ENCODE measurements at places on chromosomes 12 and 14. TPM values are rescaled to one million over a fixed set of nuclear protein-coding genes. Genes with fewer than 3 reads are reported as not detected.

- DNase-seq, result peak; percentile 100
Measured at GRCh38 chr12:58425481-58426392, 484.4 kb downstream of the ATP23 start.

Gene SRRM4
- under 0.01 TPM for total RNA-seq

Gene RD3L
- not detected for total RNA-seq

- peak; percentile 46 for DNase-seq
Measured at GRCh38 chr12:75103822-75104221, 105.8 kb downstream of the KCNC2 start.

Gene MMP19
- total RNA-seq, result 2.6 TPM

Gene ASCL1
- not detected for total RNA-seq

GRCh38 chr12:72338437-72338836 is 66.3 kb downstream of the TRHDE start:
- DNase-seq, result no peak

Gene PPM1H
- total RNA-seq, result 27.1 TPM

Gene A2M
- 2.8 TPM for total RNA-seq

DNA sequence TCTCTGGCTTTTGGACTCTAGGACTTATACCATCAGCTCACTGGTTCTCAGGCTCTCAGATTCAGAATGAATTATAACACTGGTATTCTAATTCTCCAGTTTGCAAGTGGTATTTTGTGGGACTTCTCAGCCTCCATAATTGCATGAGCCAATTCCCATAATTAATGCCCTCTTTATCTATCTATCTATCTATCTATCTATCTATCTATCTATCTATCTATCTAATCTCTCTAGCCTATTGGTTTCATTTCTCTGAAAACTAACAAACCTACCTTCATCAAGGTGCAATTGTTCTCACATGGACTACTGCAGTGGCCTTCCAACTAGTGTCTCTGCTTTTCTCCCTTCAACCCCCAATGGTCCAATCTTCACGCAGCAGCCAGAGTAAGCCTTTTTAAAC is 507.4 kb downstream of the ETNK1 start:
- no peak for DNase-seq

DNA sequence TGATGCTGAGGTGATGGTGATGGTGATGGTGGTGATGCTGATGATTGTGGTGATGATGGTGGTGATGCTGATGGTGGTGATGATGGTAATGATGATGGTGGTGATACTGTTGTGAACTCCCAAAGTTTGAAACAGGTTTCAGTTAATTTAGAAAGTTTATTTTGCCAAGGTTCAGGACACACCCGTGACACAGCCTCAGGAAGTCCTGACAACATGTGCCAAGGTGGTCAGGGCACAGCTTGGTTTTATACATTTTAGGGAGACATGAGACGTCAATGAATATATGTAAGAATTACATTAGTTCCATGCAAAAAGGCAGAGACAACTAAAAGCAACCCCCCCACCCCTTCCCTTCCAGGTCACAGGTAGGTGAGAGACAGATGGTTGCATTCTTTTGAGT is 112.8 kb upstream of the EVL start:
- no peak for DNase-seq

- no peak for DNase-seq
Measured at GRCh38 chr14:78173346-78174035, 3.3 kb downstream of the NRXN3 start.

GRCh38 chr12:122846622-122847515 is 11.6 kb downstream of the HIP1R start:
- DNase-seq, result no peak

- no peak for DNase-seq
Measured at GRCh38 chr14:71430678-71431376, 501.4 kb upstream of the RGS6 start.

Gene PIANP
- 0.15 TPM for total RNA-seq

- DNase-seq, result no peak
Measured at GRCh38 chr14:86897704-86898513, 1095.1 kb downstream of the GALC start.

GRCh38 chr12:62900686-62901272 is 34.2 kb downstream of the PPM1H start:
- no peak for DNase-seq

GRCh38 chr14:51473351-51473750 is 178.4 kb upstream of the FRMD6 start:
- DNase-seq, result no peak

- DNase-seq, result no peak
Measured at GRCh38 chr12:45427042-45427441, 211.1 kb downstream of the ANO6 start.

DNA sequence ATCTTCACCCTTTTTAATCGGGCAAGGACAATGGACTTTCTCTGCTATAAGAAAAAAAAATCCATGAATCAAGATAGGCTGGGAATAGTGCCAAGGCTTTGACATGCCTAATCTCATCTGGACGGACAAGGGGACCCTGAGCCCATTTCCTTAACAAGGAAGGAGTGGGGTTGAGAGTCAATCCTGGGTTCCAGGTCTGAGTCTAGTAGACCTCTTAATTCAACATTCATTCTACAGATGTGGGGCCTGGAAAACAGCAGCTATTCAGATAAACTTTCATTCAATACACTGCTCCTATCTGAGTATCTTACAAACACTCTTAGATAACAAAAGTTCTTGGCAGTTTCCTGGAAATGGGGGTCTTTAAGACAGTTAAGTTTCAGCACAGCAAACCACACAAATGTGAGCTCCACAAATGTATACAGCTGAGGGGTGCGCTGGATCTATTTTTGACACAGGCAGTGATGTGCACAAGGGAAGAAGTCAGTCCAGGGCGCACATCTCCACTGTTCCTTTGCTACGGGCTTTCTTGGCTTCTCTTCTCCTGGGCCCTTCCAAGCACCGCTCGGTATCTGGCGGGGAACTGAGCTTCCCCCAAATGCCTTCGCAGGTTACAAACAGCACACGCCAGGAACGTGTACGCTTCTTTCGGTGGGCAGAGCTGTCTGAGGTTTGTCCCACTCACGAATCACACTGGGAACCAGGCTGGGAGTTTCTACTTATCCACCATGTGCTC is 82.2 kb upstream of the GPR68 start:
- DNase-seq, result no peak

Gene SETD3
- 96.7 TPM for total RNA-seq

DNA sequence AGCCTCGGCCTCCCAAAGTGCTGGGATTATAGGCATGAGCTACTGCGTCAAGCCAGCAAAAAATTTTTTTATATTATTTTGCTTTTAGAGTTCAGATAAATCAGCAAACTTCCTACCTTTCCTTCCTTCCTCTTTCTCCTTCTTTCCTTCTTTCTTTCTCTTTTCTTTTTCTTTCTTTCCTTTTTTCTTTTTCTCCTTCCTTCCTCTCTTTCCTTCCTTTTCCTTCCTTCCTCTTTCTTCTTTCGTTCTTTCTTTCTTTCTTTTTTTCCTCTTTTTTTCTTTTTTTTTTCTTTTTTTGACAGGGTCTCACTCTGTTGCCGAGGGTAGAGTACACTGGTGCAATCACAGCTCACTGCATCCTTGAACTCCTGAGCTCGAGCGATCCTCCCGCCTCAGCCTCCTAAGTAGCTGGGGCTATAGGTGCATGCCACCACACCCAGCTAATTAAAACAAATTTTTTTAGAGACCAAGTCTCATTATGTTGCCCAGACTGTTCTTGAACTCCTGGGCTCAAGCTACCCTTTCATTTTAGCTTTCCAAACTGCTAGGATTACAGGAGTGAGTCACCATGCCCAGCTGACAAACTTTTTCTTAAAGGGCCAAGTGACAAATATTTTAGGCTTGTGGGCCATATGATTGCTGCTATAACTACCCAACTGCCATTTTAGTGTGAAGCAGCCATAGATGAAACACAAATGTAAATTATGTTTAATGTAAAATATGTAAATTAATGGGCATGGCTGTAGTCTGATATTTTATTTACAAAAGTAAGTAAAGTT is 7.1 kb upstream of the WASHC4 start:
- peak; percentile 68 for DNase-seq

Gene APOF
- total RNA-seq, result not detected

Gene VEZT
- 156 TPM for total RNA-seq

DNA sequence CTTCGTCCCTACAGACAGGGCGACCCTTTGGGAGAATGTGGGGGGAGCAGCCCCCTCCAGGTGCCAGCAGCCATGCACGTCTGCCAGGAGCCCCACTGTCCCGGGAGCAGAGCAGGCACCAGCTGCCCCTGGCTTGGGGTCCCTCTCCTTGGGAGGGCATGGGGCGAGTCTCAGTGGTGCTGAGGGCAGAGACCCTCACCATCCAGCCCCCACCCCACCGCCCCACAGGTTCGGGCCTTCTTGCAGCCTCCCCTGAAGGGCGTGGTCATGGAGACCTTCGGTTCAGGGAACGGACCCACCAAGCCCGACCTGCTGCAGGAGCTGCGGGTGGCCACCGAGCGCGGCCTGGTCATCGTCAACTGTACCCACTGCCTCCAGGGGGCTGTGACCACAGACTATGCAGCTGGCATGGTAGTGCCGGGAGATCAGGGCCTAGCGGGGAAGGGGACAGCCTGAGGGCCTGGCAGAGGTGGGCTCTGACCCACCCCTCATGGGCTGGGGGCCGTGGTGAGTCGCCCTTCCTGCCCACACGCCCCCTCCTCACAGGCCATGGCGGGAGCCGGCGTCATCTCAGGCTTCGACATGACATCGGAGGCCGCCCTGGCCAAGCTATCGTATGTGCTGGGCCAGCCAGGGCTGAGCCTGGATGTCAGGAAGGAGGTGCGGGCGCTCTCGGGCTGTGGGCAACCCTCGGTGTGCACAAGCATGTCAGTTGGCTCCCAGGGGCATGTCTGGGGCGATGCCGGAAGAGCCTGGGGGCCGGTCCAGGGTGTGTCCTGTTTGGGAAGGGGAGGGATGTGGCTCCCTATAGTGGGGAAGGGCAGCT is 18.8 kb downstream of the ASPG start:
- no peak for DNase-seq

GRCh38 chr12:108341854-108342847 is 3.0 kb upstream of the CMKLR1 start:
- DNase-seq, result no peak

Gene LRFN5
- total RNA-seq, result 0.69 TPM

DNA sequence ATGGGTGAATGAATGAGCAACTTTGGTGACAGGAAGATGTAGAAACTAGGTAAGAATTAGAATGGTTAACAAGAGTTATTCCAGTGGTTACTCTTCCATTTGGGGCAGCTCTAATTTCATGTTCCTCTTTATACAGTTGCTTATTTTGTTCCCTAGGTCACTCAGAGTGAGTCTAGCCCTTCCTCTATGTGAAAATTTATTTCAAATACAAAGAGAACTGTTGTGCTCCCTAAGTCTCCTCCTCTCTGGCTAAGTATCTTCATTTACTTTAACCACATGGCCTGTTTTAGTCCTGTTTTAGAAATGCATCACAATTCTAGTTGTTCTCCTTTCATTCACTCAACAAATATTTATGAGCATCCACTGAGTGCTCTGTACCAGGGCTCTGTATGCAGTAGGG is 51.1 kb upstream of the HIF1A start:
- no peak for DNase-seq

Gene SERPINA9
- not detected for total RNA-seq

Gene DEPDC4
- total RNA-seq, result 1.9 TPM

GRCh38 chr12:38954238-38954873 is 49.0 kb upstream of the CPNE8 start:
- DNase-seq, result peak; percentile 50

DNA sequence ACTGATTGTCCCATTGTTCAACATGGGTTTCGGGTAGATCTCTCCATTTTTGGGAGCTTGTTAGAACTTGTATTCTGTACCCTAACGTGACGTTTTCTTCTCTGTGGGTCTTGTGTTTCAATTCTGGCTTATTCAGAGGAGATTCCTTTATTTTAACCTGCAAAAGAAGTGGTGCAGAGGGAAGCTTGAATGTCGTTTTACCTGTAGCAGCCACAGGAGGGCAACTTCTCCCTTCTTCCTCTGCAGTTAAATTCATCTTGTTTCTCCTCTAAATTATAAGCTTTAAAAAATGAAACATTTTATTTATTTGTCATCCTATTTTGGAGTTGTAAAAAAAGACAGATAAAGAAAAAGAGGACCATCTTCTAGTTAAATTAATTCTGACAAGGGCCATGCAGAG is 13.7 kb upstream of the CLEC4D start:
- peak; percentile 19 for DNase-seq

DNA sequence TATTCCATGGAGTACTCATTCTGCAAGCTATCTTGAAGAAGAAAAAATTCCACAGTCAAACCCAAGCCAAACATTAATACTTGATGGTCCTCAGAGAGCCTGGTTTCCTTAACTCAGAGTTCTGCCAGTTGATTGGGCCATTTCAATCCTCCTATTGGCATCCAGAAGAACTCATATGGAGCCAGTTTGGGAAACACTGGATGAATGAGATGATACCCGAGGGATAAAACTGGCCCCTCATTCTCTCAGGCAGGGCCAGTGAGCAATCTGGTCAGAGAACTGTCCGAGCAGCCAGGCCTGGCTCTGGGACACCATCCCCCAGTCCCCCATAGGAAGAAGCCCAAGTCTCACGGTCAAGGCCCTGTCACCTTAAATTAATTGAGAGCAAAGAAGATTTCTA is 48.8 kb downstream of the NUAK1 start:
- DNase-seq, result no peak

GRCh38 chr12:112283546-112283945 is 98.7 kb downstream of the HECTD4 start:
- DNase-seq, result no peak

- peak; percentile 40 for DNase-seq
Measured at GRCh38 chr12:42696406-42697149, 107.0 kb upstream of the PRICKLE1 start.

Gene CMA1
- not detected for total RNA-seq

GRCh38 chr14:75184492-75184891 is 8.1 kb upstream of the TMED10 start:
- DNase-seq, result peak; percentile 26

DNA sequence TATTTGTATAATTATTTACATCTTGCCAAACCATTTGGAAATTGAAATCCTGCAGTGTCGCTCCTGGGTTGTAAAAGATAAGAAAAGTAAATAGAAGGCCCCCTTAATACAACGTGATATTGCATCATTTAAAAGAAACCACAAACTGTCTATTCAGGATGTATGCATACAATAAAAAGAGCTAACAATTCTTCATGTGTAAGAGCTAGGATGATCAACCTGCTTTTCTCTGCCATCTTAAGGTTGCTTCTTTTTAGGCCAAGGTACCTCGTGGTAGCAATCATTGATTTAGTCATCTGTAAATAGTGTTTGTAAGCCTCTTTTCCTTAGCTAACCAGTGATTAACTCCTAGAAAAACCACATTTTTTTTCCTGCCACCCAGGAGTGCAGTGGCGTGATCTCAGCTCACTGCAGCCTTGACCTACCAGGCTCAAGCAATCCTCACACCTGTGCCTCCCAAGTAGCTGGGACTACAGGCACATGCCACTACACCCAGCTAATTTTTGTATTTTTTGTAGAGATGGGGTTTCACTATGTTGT is 3.3 kb upstream of the USP44 start:
- DNase-seq, result no peak

- DNase-seq, result no peak
Measured at GRCh38 chr12:107373238-107373809, 280.0 kb upstream of the CRY1 start.

DNA sequence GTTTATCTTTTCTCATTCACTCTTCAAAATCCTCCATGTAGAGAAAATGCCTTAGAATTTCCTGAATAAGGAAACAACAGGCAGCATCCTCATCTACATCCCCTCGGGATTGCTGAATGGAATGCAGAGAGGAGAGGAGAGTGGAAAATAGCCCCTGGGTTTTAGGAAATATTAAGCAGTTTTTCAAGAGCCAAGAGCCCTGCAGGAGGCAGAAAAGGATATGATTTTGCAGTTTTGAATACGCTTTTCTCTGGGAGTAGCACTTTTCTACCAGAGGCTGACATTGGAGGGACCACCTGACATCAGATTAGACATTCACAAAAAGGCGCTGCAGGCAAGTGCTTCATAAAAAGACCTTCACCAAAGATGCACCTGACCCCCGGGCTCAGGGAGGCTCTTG is 362.2 kb upstream of the SFSWAP start:
- DNase-seq, result no peak
